ENCODE measurements at places on chromosomes 12 and 14.
A peak's percentile ranks its signal among the peaks of the same experiment; 100 is the strongest.

GRCh38 chr12:130128790-130129735 lies 33.2 kb upstream of the FZD10 start:
- no peak for DNase-seq

- DNase-seq: no peak
Observed at GRCh38 chr12:95016120-95016519, 12.6 kb upstream of the NDUFA12 start.

GRCh38 chr12:27800819-27801218 lies 20.8 kb upstream of the MANSC4 start:
- no peak for DNase-seq

GRCh38 chr14:101361044-101361443 lies 200.3 kb upstream of the DIO3 start:
- no peak for DNase-seq

GRCh38 chr12:65943388-65944137 lies 119.3 kb downstream of the HMGA2 start:
- no peak for DNase-seq

GRCh38 chr14:99288948-99289347 lies 17.0 kb upstream of the BCL11B start:
- no peak for DNase-seq

DNA sequence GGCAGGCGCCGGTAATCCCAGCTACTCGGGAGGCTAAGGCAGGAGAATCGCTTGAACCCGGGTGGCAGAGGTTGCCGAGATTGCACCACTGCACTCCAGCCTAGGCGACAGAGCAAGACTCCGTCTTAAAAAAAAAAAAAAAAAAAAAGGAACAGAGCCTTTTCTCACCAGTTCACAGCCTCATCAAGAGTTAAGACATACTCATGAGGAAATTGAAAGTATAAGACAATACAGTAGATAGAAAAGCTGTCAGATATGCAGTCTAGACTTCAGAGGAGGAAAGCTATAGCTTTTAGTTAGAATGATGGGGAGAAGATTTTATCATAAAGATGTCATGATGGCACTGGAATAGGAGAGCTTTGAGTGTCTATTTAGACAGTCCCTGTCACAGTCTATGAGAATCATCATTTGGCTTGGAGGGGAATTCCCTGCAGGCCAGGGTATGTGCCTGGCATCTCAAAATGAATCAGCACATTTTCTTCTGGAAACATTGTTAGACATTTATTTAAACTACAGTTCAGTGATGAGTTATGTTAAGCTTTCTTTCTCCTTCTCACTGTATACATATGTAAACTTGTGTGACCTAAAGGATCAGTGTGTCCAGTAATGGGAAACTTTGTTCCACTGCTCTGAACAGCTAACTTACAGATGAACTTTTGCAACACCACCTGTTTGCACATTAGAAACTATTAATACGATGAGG lies 2.9 kb upstream of the RAB35 start:
- no peak for DNase-seq

DNA sequence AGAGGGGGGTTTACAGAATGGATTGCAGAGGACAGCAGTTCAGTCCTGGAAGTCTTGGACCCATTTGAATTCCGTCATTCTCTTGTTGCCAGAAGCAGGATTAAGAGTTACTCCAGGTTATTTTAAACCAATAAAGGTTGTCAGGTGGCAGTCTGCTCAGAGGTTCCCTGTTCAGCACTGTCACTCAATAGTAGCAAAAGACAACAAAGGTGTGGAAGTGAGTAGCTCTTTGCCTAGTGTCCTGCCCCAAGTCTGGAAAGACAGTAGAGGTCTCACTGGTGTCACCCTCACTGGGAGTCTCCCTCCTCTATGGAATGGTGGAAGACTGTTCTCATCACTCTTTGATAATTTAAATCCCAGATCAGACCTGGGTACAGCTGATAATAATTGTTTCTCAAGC lies 73.4 kb upstream of the PLEKHG3 start:
- DNase-seq: no peak

DNA sequence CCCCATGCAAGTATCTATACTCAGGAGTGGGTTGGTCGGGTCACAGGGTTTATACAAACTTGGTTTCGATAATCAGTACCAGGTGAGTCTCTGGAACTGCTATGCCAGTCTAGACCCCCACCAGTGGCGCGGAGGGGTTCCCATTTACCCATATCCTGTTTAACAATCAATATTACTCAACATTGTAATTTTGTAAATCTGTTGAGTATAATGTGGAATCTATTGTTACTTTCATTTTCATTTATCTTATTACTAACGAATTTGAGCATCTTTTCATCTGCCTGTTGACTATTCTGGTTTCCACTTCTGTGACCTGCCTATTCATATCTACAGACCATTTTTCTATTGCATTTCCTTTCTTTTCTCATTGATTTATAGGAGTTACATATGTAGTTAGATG lies 275.2 kb upstream of the CRY1 start:
- DNase-seq: peak; percentile 23

DNA sequence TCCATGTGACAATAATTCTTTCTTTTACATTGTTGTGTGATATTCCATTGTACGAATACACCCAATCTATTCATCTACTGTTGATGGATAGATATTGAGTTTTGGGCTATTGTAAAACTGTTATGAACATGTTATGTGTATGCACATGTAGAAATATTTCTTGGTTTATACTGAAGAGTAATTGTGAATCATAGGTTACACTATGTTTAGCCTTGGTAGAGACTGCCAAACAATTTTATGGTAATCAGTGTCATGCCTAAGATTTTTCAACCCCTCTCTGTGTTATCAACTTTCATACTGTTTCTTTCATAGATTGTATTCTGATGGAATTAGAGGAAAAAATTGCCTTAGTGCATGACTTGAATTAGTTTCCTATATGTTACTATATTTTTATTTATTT lies 39.5 kb downstream of the FRMD6 start:
- DNase-seq: no peak

- no peak for DNase-seq
Observed at GRCh38 chr14:20799456-20799891, 3.2 kb downstream of the RNASE1 start.

- no peak for DNase-seq
Observed at GRCh38 chr12:102513739-102514138, 33.4 kb upstream of the IGF1 start.

GRCh38 chr12:11856971-11857370 lies 207.5 kb downstream of the ETV6 start:
- no peak for DNase-seq

- DNase-seq: no peak
Observed at GRCh38 chr14:85380881-85381280, 149.1 kb upstream of the FLRT2 start.

DNA sequence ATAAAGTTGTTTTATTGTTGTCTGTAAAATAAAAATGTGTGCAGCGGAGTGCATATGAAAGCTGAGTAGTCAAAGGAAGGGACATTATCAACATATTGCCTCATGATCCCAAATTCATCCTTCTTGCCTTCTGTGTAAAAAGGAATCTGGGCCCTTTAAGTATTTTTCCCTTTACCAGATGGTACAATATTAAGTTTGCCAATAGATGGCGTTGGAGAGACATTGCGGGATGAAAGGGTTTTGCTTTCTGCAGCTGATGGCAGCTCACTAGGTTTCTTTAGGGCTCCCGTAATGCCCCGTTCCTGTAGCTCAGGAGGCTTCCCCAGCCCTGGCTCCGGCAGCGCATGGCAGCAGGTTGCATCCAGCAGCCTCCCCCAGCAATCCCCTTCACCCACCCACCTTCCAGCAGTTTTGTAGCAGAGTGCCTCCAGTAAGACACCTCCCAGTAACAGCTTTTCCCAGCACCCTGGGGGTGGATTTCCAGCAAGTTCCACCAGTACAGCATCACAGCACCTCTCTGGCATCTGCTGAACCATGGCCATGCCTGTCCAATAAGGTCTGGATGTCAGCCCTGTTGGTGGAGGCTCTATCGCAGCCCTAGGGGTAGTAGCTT lies 354.4 kb downstream of the MED13L start:
- no peak for DNase-seq

- DNase-seq: no peak
Observed at GRCh38 chr12:27359578-27360340, 27.1 kb downstream of the BMAL2 start.

- DNase-seq: no peak
Observed at GRCh38 chr12:89476904-89477595, 47.5 kb downstream of the GALNT4 start.

GRCh38 chr12:15962760-15963159 lies 51.6 kb downstream of the DERA start:
- no peak for DNase-seq

DNA sequence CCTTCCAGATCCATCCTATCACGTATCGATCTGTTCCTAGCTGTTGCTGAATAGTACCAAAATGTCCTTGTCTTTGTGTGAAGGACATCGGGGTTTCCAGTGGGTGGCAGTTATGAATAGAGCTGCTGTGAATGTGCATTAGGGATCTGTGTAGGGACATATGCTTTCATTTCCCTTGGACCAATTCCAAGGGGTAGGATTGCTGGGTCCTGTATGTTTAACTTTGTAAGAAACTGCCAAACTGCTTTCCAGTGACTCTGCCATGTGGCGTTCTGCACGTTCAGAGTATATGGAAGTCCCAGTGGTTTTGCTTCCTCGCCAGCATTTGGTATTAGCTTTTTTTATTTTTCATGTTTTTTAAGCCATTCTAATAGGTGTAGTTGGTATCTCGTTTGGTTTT lies 28.6 kb downstream of the PACS2 start:
- no peak for DNase-seq

- no peak for DNase-seq
Observed at GRCh38 chr12:82438356-82438755, 80.0 kb downstream of the METTL25 start.

DNA sequence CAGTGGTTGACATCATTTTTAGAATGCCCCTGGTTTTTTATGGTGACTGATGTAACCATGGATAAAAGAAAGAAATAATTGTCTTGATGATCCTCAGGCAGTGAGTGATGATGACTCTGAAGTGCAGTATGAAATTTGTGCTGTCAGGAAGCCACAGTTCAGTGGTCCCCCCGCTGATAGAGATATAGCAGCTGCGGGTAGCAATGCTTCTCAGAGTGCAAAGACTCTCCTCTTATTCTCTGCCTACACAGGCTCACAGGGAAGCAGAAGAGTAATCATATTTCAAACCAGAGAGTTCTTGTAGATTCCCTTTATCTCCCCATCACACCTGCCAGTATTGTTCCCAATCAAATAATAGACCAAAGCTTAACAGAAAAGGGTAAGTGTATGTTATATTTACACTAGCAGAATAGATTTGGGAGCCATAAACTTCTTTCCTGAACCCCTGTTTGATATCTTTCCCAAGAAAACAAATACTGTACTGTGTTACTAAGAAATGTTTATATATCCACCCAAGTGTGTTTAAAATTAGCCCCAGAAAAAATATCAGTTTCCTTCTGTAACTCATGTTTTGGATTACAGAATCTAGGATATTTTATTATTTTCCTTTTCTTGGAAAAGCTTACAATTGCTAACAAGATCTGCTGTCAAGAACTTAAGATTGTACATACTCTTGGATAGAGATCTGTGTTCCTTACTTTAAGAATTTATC lies 1817.4 kb upstream of the FLRT2 start:
- DNase-seq: no peak

DNA sequence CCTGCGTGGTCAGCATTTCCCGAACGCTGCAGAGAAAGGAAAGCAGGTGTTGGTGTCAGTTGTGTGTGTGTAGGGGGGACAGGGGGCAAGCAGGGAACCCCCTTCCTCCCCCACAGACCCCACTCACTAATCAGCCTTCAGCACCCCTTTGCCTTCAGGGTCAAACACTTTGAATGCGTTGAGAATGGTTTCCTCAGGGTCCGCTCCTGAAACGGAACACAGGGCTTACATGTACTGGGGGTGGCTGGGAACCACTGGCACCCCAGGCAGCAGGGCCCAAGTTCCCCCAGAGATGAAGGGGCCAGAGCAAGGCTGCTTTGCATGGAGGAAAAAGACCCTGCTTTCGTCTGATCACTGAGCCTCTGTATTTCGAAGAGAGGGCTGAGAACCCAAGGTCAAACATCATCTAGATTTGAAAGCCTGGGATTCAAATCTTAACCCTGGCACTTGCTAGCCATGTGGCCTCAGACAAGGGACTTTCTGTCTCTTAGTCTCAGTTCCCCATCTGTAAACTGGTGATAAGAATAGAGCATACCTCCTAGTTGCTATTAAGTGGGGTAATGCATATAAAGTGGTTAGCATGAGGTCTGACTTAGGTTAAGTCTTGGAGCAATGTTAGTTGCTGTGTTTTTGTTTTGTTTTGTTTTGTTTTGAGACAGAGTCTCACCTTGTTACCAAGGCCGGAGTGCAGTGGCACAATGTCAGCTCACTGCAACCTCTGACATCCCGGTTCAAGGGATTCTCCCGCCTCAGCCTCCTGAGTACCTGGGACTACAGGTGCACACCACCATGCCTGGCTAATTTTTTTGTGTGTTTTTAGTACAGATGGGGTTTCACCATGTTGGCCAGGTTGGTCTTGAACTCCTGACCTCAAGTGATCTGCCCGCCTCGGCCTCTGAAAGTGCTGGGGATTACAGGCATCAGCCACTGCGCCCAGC lies 7.0 kb downstream of the MYL2 start:
- no peak for DNase-seq

GRCh38 chr12:26455936-26456574 lies 260.7 kb downstream of the SSPN start:
- no peak for DNase-seq

GRCh38 chr12:111741235-111741812 lies 25.4 kb upstream of the ALDH2 start:
- no peak for DNase-seq
